ENCODE measurements at places on chromosomes 7 and 10. TPM values are rescaled to one million over a fixed set of nuclear protein-coding genes. Genes with fewer than 3 reads are reported as not detected.

SLC26A5 gene
- 0.49 TPM for total RNA-seq

KLF14 gene
- total RNA-seq = not detected

SEMA3D gene
- 7.2 TPM for total RNA-seq

DEPP1 gene
- total RNA-seq = 0.12 TPM

VWA2 gene
- total RNA-seq = 2.0 TPM

ANKRD22 gene
- not detected for total RNA-seq

CYP26C1 gene
- total RNA-seq = not detected

TFEC gene
- not detected for total RNA-seq

SBDS gene
- total RNA-seq = 20.5 TPM

DNA sequence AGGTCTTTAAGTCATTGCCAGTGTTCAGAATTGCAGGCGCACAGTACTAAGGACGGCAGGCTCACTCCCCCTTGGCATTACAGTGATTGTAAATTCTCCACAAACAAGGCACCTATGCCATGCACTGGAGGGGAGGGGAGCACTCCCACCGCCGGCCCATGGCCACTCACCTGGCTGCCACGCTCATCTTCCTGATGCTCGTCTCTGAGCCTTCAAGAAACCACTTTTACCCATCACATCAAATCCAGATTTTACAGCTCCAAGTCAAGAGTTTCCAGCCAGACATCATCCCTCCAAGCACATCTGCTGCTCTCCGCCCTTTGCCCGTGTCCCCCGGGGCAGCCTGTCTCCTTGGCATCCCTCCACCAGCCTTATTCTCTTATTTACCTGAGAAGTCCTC is 350.2 kb upstream of the SHH start:
- no peak overlapping the region for H3K4me3 ChIP-seq
- H3K36me3 ChIP-seq = no peaks in the 10 kb centered on the region
- no peaks in the 10 kb centered on the region for H3K4me1 ChIP-seq
- no peak overlapping the region for H3K27ac ChIP-seq
- no peaks in the 10 kb centered on the region for H3K27me3 ChIP-seq
- no peak for DNase-seq

GRCh38 chr10:97508342-97508741 is 9.6 kb downstream of the UBTD1 start:
- 0 out of 2 replicates have a peak overlapping the region, but pooled peaks have one; percentile 88 for H3K27ac ChIP-seq
- H3K4me3 ChIP-seq = no peak overlapping the region
- peaks cover 33% of the 10 kb centered on the region for H3K4me1 ChIP-seq
- DNase-seq = no peak
- H3K27me3 ChIP-seq = no peaks in the 10 kb centered on the region
- H3K36me3 ChIP-seq = no peaks in the 10 kb centered on the region

DNA sequence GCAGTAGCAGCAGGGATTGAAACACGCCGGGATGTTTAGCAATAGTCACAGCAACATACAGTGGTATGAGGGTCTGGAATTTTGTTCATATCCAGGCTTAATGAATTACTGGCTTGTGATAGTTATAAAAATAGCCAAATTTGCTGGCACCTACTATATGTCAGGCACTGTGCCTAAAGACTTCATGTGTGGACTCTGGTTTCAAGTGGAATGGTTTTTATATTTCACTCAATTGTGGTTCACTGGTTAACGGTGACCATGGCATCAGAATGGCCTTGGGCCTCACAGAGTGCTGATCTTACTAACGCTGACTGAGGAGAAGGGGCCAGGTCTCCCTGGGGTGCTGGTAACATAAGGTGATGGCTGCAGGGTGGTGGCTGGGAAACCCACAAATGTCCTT is 55.7 kb downstream of the CELF2 start:
- H3K27ac ChIP-seq = no peak overlapping the region
- H3K4me3 ChIP-seq = no peak overlapping the region
- no peaks in the 10 kb centered on the region for H3K36me3 ChIP-seq
- DNase-seq = no peak
- H3K4me1 ChIP-seq = peaks cover 27% of the 10 kb centered on the region
- H3K27me3 ChIP-seq = no peaks in the 10 kb centered on the region

- peak overlapping the region; percentile 67 for H3K27ac ChIP-seq
- H3K4me3 ChIP-seq = no peak overlapping the region
- H3K27me3 ChIP-seq = no peaks in the 10 kb centered on the region
- H3K36me3 ChIP-seq = no peaks in the 10 kb centered on the region
These were observed 132.6 kb downstream of the CAMK1D start for GRCh38 chr10:12481924-12482323.

- no peaks in the 10 kb centered on the region for H3K27me3 ChIP-seq
- H3K4me3 ChIP-seq = no peak overlapping the region
- no peaks in the 10 kb centered on the region for H3K36me3 ChIP-seq
- H3K27ac ChIP-seq = no peak overlapping the region
- no peak for DNase-seq
- H3K4me1 ChIP-seq = no peaks in the 10 kb centered on the region
These were observed 54.9 kb downstream of the ODAD2 start for GRCh38 chr10:27944005-27944404.

- H3K27me3 ChIP-seq = no peaks in the 10 kb centered on the region
- H3K36me3 ChIP-seq = no peaks in the 10 kb centered on the region
- H3K27ac ChIP-seq = no peak overlapping the region
- H3K4me1 ChIP-seq = no peaks in the 10 kb centered on the region
These were observed 102.1 kb downstream of the EBF3 start for GRCh38 chr10:129861776-129862531.

DNA sequence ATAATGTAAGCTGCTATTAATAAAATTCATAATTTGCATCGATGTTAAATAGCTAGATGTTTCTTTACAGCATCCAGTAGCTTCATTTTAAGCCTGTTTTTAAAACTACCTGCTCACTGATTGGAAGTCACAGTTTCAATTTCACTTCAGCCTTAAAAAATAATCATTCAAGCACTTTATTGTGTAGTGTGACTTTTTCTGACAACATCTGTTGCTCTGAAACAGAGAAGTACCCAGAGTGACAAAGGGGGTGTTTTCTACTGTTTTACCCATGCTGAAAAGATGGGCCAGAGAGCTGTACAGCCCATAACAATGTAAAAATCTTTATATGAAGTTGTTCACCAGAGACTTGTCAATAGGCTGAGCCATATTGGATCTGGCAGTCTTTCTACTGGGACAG is 437.2 kb downstream of the MDFIC start:
- H3K4me3 ChIP-seq = no peak overlapping the region
- H3K27me3 ChIP-seq = no peaks in the 10 kb centered on the region
- H3K36me3 ChIP-seq = no peaks in the 10 kb centered on the region
- H3K4me1 ChIP-seq = no peaks in the 10 kb centered on the region
- DNase-seq = no peak
- no peak overlapping the region for H3K27ac ChIP-seq

DNA sequence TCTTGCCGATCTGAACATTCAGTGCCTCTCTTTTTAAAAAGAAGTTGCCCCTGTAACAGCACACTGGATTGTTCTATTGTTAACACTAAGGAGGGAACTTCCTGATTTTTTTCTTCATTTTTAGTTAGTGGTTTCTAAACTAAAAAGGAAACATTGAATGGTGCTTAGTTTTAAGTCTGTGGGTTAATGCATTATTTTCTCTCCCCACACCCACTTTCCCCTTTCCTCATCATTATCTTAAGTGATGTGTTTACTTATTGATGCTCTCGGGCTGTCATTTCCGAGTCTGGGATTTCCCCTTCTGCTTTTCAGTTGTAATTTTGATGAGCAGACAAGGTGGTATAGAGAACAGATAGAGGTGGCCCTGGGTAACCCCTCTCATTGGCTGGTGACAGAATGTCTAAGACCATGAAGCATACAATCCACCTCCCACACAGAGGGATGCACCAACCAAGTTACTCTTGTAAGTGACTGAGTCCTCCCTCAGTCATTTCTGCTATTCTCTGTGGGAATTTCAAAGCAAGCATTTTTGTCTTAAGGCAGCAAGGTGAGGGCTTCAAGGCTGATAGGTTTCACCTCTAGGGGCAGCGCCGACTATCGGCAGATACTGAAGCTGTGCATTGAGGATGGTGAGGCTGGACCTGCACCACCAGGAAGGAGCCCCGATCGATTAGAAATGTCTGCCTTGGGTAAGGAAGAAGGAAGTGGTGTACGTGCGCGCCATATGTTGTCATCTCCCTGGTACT is 49.5 kb downstream of the CHN2 start:
- H3K27me3 ChIP-seq = no peaks in the 10 kb centered on the region
- no peak overlapping the region for H3K4me3 ChIP-seq
- H3K36me3 ChIP-seq = no peaks in the 10 kb centered on the region
- peak overlapping the region; percentile 20 for H3K27ac ChIP-seq

DNA sequence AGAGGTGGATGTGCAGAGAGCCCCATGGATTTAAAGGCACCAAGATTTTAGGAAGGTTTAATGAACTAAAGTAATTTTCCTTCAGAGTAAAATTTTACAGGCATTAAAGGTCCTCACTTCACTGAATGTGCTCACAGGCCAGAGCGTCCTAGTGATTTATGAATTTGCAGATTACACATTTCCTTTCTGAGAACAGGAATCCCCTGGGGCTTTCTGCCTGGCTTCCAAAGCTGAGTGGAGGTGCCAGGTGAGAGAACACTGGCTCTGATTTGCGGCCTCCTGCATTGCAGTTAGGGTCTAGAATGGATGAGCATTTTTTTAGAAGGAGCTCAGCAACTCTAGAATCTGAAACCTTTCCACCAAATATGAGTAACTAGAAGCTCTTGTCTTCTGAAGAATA is 194.3 kb downstream of the SORCS3 start:
- no peaks in the 10 kb centered on the region for H3K4me1 ChIP-seq
- no peaks in the 10 kb centered on the region for H3K27me3 ChIP-seq
- H3K36me3 ChIP-seq = no peaks in the 10 kb centered on the region
- DNase-seq = no peak
- no peak overlapping the region for H3K27ac ChIP-seq

- H3K4me1 ChIP-seq = no peaks in the 10 kb centered on the region
- H3K4me3 ChIP-seq = no peak overlapping the region
- no peak overlapping the region for H3K27ac ChIP-seq
- DNase-seq = no peak
- no peaks in the 10 kb centered on the region for H3K36me3 ChIP-seq
These were observed 6.9 kb upstream of the SORBS1 start for GRCh38 chr10:95567903-95568630.

DNA sequence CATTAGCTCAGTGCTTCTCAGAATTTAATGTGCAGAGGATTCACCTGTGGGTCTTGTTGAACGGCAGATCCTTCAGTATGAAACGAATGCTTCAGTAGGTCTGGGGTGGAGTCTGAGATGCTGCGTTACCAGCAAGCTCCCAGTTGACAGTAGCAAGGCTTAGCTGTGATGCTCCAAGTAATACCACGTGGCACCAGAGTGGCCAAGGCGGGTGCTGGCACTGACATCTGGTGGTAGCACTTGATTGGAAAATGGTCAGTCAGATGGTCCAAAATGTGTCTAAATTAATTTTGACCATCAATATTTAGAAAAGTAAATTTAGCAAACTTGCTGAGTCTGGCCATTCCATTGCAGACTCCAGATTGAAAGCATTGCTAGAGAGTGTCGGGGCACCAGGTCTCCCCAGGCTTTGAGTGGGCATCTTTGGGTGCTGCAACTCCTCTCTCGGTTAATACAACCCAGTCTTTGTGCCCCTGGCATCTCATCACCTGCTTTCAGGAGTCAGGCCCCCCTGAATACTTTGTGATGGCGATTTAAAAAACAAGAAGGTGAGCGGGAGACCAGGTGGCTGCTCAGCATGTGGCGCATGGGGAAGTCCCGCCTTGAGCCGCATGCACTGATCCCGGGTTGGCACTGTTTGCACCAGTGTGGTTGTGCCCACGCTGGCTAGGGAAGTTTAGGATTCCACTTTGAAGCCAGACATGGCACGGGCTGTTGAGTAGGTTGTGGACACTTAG is 130.1 kb downstream of the NT5C2 start:
- H3K36me3 ChIP-seq = no peaks in the 10 kb centered on the region
- H3K27me3 ChIP-seq = no peaks in the 10 kb centered on the region
- H3K27ac ChIP-seq = no peak overlapping the region
- peaks cover 8% of the 10 kb centered on the region for H3K4me1 ChIP-seq
- DNase-seq = no peak
- no peak overlapping the region for H3K4me3 ChIP-seq

GRCh38 chr7:142000244-142000643 is 4.6 kb downstream of the MGAM start:
- no peak for DNase-seq
- peaks cover 5% of the 10 kb centered on the region for H3K4me1 ChIP-seq
- H3K27ac ChIP-seq = no peak overlapping the region
- H3K36me3 ChIP-seq = no peaks in the 10 kb centered on the region

DNA sequence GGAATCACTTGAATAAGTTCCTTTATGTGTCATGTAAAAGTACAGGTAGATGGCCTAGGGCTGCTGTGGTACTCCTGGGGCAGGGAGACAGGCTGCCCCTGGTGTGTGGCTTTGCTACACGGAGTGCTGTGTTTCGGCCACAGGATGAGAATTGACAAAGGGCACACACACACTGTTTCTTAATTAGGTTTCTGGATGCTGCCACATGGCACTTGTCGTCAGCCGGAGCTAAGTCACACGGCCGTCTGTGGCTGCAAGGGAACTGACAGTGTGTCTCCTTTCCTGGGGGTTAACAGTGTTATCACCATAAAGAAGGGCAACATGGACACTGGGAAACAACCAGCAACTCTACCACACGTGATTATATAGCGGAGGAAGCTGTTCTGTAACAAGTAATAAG is 55.7 kb upstream of the CREB5 start:
- H3K27me3 ChIP-seq = no peaks in the 10 kb centered on the region
- no peak overlapping the region for H3K4me3 ChIP-seq
- no peaks in the 10 kb centered on the region for H3K36me3 ChIP-seq
- peaks cover 46% of the 10 kb centered on the region for H3K4me1 ChIP-seq
- DNase-seq = no peak

DNA sequence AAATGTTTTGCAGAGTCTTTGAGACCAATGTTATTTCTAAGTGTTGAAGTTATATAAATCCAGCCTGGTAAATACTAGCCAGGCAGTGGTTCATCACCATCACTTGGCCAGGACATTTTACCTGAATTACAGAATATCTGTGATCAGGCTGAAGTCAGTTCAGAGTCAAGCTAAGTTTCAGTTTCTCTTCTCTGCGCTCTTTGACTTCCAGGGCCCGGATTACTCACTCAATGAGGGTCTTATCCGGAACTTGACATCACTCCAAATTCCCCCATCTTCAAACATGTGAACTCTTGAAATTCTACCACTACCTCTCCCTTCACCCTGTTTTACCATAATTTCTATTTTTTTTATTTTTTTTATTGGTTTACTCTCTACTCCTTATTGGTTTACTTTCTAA is 36.6 kb upstream of the CCAR1 start:
- no peak overlapping the region for H3K27ac ChIP-seq
- no peaks in the 10 kb centered on the region for H3K4me1 ChIP-seq
- DNase-seq = no peak
- no peak overlapping the region for H3K4me3 ChIP-seq

DNA sequence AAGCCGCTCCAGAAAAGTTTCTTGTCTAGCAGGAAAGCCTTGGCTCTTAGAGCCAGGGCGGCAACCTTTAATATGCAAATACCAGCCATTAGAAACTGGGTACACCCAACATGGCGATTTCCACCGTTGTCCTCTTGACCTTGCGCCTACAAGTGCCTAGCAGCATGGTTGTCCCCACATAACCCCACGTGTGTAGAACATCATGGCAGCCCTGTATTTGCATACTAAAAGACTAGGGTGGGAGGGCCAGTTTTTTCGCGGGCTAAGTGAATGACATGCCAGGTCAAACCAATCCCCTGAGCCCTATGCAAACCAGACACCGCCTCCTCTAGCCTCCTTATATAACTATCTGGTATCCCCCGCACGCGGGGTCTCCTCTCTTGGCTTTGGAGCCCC is 58.4 kb upstream of the FZD8 start:
- H3K4me3 ChIP-seq = no peak overlapping the region
- H3K27ac ChIP-seq = no peak overlapping the region
- H3K4me1 ChIP-seq = peaks cover 40% of the 10 kb centered on the region
- H3K27me3 ChIP-seq = peaks cover 8% of the 10 kb centered on the region
- peak; percentile 75 for DNase-seq
